ENCODE measurements at places on chromosomes 6 and 20.

- no peak for DNase-seq
Observed at GRCh38 chr6:90021711-90022110, 127.4 kb downstream of the GJA10 start.

GRCh38 chr6:143238306-143238705 lies 177.6 kb downstream of the AIG1 start:
- no peak for DNase-seq

DNA sequence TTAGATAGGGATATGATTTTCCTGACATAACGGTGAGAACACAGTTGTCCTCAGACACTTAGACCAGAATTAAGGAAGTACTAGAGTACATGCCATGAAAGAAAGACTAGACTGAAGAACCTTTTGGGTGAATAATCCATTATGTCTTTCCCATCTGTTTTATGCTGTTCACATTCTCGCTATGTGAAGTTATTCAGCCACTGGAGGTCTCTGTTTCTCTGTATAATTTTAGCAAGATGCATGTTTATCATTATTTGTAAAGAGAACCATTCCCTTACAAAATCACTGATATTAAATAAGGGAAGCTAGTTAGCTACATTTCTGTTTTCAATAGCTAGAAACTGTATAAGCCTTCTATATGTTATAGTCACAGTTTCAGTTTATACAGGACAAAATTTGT lies 391.9 kb downstream of the CD109 start:
- DNase-seq, result no peak

DNA sequence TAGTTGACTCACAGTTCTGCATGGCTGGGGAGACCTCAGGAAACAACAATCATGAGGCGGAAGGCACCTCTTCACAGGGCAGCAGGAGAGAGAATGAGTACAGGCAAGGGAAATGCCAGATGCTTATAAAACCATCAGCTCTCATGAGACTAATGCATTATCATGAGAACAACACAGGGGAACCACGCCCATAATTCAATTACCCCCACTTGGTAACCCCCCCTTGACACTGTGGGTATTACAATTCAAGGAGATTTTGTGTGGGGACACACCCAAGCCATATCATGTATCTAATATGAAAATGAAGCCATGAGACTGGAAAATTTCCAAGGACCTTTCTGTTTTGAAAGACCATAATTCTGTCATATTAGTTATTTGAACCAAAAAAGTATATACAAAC lies 342.4 kb upstream of the PLCB4 start:
- DNase-seq, result no peak

GRCh38 chr20:49948809-49949507 lies 12.8 kb downstream of the RNF114 start:
- peak; percentile 82 for DNase-seq

GRCh38 chr20:38872491-38873049 lies 53.6 kb upstream of the FAM83D start:
- no peak for DNase-seq

GRCh38 chr6:91626911-91627310 lies 1040.0 kb upstream of the MAP3K7 start:
- DNase-seq, result no peak

DNA sequence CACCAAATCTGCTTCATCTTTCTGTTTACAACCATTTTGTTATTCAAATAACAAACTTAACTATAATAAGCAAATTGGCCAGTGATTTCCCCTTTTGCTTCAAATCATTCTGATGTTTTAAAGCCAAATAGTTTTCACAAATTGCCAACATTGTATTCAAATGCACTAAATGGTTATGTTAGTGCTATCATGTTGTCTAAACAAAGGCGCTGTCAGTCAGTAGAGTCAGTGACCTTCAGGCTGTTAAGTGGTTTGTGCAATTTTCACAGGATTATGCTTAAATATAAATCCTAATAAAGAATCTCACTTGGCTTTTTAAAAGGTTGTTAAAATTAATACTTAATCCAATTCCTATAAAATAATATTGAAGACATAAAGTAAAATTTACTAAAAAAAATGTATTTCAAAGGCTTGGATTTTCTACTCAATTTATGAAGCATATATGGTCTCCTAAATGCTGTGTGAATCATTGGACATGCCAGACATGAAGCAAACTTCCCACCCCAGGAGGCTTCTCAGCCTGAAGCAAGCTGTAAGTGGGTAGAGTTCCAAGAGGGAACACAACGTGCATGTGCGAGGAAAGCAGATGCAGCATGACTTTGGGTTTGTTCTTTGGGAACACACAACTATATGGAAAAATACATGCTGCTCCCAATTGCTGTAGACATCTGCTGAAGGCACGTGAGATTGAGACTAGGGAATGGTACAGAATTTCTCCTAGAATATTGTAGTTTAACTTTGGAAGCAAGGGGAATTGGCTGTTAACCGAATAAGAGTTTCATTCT lies 54.9 kb downstream of the RSPO3 start:
- DNase-seq, result no peak

DNA sequence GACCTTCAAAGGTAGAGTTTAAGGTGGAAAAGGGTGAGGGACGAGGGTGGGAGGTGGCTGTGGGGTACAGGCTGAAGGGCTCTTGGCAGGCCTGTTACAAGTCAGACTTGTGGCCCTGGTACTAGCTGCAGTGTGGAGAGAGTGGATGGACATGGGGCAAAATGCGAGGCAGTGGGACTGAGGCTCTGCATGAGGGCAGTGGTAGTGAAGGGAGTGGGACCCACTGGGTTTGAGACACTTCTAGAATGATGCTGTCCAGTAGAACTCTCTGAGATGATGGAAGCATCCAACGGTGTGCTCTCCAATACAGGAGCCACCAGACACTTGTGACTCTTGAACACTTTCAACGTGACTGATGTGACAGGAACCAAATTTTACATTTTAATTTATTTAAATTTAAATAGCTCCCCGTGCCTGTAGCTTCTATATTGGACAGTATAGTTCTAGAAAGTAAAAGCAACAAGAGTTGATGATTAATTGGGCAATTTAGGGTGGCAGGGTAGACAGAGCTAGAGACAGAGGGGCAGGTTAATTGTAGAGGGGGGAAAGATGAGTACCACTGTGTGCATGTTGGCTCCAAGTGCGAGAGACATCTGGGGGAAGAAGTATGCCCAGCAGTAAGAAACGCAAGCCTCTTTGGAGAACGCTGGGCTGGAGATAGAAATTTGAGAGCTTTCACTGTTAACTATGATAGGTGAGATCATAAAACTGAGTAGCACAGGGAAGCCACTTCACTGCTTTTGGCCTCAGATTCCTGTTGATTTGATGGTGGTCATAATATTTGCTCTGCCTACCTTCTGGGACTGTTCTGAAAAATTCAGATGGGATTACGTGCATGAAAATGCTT lies 77.5 kb downstream of the TXNDC5 start:
- no peak for DNase-seq

GRCh38 chr6:112252571-112253497 lies 1.5 kb downstream of the LAMA4 start:
- DNase-seq, result no peak

DNA sequence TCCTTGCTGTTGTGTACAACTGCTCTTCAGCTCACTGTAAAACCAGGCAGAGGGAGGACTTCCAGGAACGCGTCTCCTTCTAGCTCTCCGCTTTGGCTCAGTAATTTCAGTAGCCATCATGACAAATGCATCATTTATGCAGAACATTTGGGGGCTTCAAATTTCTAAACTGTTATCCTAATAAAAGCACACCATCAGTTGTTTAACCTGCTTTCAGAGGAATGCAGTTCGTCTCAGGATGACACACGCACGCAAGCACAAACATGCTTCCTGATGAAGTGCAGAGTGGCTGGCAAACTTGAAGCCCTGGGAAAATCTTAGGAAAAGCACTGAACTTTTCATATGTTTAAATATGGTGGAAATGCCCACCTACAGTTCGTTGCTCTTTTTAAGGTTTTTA lies 24.4 kb downstream of the SLC22A23 start:
- DNase-seq, result no peak

DNA sequence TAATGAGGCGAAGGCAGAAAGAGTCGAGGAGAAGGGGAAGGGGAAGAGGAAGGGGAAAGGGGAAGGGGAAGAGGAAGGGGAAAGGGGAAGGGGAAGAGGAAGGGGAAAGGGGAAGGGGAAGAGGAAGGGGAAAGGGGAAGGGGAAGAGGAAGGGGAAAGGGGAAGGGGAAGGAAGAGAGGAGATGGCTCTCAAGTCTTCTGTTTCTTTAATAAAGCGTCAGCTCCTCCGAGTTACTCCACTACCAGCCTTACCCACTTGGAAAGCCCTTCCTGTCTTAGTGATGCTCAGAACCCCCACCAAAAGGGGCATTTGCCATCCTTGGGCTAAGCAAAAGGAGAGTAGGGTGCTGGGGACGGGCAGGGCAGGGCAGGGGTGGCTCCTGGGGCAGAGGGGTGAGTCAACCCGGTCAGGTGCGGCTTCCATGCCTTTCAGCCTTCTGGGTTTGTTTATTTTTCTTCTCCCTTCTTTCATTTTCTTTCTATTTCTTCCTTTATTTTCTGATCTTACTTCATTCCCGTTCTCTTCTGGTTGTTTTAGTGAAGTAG lies 476 bp upstream of the CLIC5 start:
- no peak for DNase-seq

DNA sequence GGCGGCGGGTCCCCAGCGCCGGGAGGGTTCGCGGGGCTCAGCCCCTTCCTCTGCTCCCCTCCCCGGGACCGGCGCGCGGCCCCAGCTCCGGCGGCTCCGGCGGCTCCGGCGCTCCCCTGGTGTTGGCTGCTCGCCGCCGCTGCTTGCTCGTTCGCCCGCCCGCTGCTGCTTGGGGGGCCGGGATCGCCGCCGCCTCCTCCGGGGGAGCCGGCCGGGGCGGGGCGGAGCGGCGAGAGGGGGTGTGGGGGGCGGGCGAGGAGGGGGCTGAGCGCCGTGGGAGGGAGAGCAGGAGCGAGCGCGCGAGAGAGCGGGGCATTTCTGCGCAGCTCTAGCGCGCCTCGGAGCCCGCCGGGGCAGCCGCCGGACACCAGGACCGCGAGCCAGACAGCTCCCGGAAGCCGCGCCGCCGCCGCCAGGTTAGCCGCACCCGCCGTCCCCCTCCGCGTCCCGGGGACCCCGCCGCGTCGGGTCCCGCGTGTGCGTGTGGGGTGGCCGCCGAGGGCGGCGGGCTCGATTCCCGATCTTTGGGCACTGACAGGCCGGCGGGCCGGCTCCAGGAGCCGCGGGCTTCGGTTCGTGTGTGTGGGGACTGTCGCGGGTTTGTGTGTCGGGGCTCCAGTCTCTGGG lies 62.0 kb upstream of the EPB41L1 start:
- no peak for DNase-seq

DNA sequence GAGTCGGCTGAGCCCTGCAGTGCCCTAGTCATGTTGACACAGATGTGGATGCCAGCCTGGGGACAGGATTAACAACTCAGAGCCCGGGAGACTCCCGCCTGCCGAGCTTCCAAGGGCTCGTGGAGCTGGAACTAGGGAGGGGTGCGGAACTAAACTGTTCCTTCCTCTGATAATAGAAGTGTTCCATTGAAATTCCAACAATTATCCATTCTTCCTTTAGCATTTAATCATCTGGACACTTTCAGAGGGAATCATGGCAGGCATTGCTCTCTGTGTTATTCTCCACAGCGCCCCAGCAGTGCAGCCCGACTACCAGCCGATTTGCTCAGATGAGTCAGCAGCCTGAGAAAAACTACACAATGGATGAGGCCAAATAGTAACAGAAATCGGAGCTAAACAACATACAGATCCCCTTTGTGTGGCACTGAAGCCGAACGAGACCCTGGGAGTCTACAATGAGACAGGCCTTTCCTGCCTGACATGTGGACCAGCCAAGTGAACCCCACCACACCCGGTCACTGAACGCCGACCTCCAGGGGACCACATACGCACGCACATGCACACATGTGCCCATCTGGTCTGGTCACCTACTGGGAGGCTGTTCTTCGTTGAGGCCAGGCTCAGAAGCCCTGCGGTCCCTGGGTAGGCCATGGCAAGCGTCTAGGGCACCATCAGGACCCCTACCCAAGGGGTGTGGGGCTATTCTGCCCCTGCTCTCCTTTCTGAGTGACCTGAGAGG lies 238.4 kb upstream of the AFDN start:
- DNase-seq, result no peak

DNA sequence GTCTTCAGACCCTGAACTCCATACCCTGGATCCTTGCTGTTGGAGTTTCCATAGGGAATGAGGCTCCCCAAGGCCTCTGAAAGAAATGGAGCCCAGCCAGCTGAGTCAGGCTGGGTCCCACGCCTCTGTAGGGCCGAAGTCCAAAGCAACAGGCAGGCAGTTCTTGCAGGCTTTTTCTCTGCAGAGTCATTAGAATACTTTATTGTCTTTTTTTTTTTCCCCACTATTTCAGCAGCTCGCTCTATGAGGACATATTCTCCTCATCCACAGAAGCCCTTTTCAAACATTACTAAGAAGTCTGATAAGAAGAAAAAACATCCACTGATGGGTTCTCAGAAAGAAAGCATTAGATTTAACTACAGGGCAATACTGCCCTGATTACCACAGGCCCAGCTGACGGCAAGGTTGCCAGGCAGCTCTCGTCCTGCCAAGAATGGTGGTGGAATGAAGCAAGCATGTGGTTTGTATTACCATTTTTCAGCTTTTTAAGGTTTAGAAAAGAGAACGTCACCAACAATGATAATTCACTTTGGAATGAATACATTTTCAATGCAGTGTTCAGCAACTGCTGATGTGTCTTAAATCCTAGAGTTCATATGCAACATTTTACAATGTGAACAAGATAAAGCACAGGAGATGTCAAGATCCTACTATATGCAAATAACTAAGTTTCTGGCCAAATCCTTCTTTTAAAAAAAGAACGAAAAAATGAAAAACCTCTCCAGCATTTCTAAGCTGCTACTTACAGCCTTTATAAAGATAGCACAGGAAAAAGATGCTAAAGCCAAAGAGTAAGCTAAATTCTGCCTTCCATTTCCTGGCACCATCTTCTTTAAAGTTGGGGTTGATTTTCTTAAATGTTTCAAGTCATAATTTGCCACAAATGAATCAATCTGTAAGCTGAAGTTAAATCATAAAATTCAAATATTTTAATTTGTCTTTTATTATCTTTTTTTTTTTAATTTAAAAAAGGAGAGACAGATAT lies 223.6 kb upstream of the CITED2 start:
- DNase-seq, result peak; percentile 64

DNA sequence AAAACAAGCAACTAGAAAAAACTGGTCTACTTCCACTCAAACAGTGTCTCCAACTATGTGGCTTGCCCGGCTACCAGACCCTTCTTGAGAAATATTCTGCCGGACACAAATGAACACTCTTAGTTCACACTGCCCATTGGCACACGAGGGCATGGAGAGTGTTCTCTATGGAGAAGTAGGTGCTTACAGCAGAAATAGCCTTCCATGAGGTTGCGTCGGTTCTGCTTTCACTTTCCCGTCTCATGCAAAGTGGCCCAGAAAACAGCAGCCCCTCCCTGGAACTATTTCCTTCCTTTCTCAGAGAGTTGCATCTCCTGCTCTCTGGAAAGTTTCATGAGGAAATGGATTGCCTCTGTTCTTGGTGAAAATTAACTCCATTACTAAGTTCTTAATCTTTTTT lies 9.5 kb upstream of the HLA-DOA start:
- no peak for DNase-seq
